ENCODE measurements at places on chromosomes 5 and 9.

- no peak overlapping the region for H3K4me3 ChIP-seq
- no peak overlapping the region for H3K27ac ChIP-seq
- H3K36me3 ChIP-seq, result no peaks in the 10 kb centered on the region
- no peak for DNase-seq
These were observed 85.8 kb downstream of the SNX18 start for GRCh38 chr5:54603372-54603771.

DNA sequence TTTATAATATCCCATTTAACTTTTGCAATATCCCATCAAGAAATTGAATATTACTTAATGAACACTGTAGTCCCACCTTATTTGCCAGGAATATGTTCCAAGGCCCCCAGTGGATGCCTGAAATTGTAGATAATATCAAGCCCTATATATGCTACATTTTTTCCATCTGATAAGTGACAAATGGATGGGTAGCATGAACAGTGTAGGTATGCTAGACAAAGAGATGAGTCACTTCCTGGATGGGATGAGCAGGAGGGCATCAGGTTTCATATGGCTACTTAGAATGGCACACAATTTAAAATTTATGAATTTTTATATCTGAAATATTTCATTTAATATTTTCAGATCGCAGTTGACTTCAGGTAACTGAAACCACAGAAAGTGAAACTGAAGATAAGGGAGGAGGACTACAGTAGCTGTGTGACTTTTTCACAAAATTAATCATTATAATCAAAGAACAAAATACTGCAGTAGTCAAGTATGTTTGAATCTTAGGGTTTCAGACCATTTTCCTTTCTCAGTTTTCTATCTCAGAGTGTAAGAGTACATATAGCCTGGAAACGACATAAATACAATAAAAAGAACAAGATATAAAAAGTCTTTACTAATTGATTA is 636.4 kb upstream of the ARRDC3 start:
- DNase-seq, result no peak
- H3K27ac ChIP-seq, result no peak overlapping the region
- H3K36me3 ChIP-seq, result no peaks in the 10 kb centered on the region
- no peaks in the 10 kb centered on the region for H3K4me1 ChIP-seq
- H3K27me3 ChIP-seq, result no peaks in the 10 kb centered on the region

GRCh38 chr9:135857843-135858242 is 49.5 kb downstream of the CAMSAP1 start:
- DNase-seq, result no peak
- H3K4me1 ChIP-seq, result no peaks in the 10 kb centered on the region
- H3K36me3 ChIP-seq, result peaks cover 2% of the 10 kb centered on the region
- H3K4me3 ChIP-seq, result no peak overlapping the region
- no peak overlapping the region for H3K27ac ChIP-seq
- no peaks in the 10 kb centered on the region for H3K27me3 ChIP-seq

- H3K4me1 ChIP-seq, result peaks cover 21% of the 10 kb centered on the region
- no peak overlapping the region for H3K4me3 ChIP-seq
- DNase-seq, result no peak
- no peaks in the 10 kb centered on the region for H3K36me3 ChIP-seq
- H3K27ac ChIP-seq, result peak overlapping the region; percentile 76
These were observed 9.5 kb upstream of the CLTB start for GRCh38 chr5:176425791-176426190.

DNA sequence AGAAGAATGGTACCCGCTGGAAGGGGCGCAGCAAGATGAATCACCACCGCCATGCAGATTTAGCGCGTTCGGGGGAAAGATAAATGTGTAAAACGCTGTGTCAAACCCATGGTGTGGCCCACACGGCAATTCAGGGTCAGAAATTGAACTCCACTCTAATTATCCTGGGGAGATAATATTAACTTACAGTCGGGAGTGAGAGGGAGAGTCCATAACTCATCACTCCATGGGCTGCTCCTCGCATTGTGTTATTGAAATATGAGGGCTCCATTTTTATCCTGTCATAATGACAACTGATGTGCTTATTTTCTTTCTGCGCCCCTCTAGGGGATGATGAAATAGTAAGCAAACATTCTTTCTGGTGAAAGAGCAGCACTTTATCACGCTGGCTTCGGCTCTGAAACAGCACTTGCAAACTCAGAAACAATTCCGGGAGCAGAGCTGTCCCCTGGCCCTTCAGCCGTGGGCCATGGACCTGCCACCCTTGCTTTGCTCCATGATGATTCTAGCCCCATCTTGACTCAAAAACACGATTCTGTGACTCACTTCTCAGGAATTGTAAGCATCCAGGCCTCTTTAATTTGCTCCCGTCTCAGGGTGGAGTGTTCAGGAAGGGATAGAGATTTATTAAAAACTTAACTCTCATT is 431.6 kb downstream of the IRX1 start:
- DNase-seq, result no peak
- H3K27me3 ChIP-seq, result no peaks in the 10 kb centered on the region
- no peak overlapping the region for H3K27ac ChIP-seq
- H3K4me1 ChIP-seq, result no peaks in the 10 kb centered on the region

DNA sequence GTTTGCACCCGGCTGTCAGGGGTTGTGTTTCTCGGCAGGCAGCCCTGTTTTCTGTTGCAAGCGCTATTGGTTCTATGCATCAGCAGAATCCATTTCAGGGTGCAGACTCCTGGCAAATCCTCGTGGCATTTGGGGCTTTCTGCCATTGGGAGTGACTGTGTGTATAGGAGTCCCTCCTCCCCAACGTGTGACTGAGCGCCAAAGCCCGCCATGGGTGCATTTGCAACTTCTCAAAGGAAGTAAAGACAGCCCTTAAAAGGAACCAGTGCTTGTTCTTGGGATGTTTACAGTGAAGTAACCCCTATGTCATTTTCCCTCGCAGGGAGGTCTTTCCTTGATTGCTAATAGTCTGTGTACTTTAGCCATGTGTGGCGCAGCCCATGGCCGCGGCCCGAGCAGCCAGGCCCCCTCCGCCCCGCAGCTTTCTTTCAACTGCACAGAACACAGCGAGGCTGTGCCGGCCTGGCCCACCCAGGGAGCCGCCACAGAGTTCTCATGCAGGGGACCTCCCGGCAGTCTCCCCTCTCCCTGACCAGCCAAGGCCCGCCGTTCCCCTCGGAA is 175.6 kb downstream of the HSD17B3 start:
- no peaks in the 10 kb centered on the region for H3K36me3 ChIP-seq
- H3K4me1 ChIP-seq, result no peaks in the 10 kb centered on the region
- H3K27ac ChIP-seq, result no peak overlapping the region
- no peaks in the 10 kb centered on the region for H3K27me3 ChIP-seq

Measured in Caco-2 (cell line).